ENCODE measurements at places on chromosomes 2 and 18.
A peak's percentile ranks its signal among the peaks of the same experiment; 100 is the strongest.

GRCh38 chr2:123696799-123697410 lies 328.2 kb upstream of the CNTNAP5 start:
- DNase-seq = no peak

DNA sequence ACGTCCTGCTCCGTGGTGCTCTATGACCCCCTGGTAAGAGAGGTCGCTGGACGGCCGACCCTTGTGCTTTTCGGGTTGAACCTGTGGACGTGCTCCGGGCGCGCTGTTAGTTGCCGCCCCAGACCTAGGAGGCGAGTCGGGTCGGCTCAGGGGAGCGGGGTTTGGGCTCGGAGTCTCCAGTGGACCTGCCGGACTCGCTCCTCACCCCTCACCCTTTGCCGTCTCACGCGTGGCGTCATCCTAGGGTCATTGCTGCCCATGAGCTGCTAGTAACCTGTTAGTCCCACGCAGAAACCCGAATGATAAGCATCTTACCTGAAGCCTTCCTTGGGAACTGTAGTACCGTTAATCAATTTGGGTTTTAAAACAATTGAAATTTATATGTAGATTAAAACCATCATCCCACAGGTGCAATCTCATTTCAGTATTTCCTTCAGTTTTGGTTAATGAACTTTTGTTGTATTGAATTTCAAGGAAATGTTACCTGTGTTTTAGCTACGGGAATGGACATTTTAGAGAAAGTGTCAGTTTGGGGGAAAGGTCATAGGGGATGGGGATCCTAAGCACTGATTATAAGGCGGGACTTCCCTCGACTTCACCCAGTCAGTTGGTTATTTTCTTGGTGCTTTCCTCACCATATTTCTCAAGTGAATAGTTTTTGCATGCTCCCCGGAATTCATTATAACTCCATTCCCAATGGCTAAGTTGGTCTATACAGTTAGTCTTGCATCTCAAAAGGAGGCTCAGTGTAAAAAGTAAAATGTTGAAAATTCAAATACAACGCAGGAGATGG lies 536 bp downstream of the ELP2 start:
- DNase-seq = no peak

- peak; percentile 37 for DNase-seq
Measured at GRCh38 chr18:32093102-32093511, 1.4 kb downstream of the RNF138 start.

DNA sequence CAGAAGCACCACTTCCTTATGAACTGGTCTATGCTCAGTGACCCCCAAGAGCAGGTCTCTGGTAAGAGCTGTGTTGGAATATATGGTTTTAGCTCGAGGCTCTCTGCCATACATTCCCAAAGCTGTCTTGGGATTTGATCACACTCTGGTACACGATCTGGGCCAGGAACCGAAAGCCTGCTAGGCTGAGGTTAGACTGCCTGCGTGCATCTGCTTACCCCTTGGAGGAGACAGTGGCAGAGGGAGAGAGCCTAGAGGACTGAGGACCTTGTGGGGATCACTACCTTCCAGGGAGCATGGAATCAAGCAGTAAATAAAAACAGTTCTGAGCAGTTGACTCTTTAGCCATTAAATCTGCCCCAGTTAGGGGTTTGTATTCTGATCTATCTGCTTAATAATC lies 63.7 kb downstream of the ZNF532 start:
- no peak for DNase-seq

DNA sequence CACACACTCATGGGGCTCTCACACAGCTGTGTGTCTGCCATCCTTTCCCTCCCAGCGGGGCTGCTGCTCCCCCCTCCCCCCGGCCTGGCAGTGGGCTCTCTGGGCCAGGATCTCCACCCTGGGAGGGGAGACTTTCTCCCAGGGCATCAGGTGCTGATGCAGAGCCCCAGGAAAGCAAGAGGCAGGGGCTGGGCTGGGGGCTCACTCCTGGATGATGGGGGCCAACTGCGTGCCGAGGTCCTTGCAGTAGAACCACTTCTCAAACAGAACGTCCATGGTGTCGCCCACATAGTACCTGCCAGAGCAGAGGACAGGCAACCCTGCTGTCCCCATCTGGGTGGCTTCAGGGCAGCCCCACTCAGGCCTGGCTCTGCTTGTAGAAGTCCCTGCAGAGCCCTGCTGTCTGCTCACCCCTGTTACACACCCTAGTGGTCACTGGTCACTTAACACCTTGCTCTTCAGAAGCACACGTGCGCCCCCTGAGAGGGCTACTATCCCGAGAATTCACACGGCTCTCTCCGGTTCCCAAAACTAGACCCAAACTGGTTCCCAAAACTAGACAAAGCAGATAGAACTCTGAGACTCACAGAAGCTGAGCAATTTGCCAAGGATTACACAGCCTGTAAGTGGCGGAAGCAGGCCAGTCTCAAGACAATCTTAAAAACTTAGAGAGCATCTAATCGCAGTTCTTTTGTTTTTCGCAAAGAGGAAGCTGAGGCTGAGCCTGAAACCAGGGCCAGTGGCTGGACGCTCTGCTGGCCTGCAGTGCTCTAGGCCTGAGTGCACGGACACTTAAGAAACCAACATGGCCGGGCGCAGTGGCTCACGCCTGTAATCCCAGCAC lies 6.6 kb upstream of the OXER1 start:
- DNase-seq = peak; percentile 74

DNA sequence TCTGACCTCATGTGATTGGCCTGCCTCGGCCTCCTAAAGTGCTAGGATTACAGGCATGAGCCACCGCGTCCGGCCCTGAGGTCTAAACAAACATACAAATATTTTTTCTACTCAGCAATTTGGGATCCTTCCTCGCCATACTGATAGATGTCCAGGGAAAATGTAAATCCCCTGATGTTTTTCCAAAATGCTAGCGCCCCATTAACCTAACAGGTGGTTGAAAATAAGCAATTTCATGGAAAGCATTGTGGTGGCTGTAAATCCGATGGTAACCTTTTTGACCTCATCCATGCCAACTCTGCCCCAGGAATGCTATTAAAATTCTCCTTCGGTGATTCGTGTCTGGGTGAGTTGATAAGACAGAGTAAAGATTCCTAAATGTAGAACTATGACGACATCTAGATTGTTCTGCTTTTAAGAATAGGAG lies 19.3 kb downstream of the GEMIN6 start:
- DNase-seq = no peak

- DNase-seq = no peak
Measured at GRCh38 chr18:9765501-9765900, 57.4 kb downstream of the RAB31 start.

GRCh38 chr2:234863043-234863934 lies 88.5 kb upstream of the SH3BP4 start:
- peak; percentile 6 for DNase-seq

GRCh38 chr18:27042177-27042576 lies 142.9 kb downstream of the CHST9 start:
- no peak for DNase-seq

Data from cerebellar cortex (tissue), 1 donor.